Heart right ventricle (tissue), 16 donors: ENCODE measurements at places on chromosomes 11 and 22. TPM values are rescaled to one million over a fixed set of nuclear protein-coding genes. Genes with fewer than 3 reads are reported as not detected.

DNA sequence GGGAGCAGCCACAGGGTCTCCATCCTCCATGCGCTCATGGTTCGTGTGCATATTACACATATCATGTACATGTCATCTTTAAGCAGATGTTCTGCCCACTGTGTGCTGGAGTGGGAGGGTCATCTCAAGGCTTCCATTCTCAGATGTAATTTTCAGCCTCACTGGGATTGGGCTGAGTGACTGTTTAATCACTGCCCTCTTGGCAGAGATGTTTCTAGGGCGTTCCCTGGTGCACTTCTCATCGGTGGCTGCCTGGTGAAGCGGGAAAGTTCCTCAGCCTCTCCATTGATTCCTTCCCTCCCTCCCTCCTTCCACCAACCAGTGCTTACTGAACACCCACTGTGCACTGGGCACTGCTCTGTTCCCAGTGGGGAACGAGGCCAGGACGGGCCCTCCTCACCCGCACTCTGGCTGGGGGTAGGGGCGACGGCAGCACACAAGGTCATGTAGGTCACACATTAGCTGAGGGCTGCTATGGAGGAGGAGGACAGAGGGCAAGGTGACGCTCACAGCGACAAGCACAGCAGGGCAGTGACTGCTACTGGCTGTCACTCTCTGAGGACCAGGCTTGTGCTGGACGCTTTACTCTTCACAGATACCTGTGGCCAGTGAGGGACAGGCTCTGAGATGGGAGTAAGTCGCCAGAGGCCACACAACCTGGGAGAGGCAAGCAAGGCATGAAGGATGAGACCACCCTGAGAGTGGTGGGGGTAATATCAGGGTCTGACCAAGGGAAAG is 22.9 kb downstream of the GNAZ start:
- DNase-seq = no peak

DNA sequence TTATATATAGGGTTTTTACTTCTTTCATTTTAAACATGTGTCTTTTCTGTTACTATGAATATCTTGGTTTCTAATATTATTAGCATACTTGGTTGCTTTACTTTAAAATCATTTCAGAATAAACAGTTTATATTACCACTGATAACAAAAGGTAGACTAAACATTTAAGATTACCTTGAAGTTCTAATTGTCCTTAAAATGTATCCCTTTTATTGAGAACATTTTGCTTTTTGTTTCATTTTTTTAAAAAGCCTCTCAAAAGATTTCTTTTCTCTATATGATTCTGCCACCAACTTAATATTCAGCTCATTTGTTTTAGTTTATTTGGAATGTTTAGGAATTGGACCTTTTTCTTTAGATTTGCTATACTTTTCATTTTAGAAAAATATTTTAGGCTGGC is 39.6 kb downstream of the MED15 start:
- no peak for DNase-seq

GRCh38 chr11:133239575-133239974 is 292.7 kb downstream of the OPCML start:
- DNase-seq = no peak

- DNase-seq = no peak
Measured at GRCh38 chr22:50139843-50140415, 30.6 kb upstream of the PANX2 start.

GRCh38 chr11:118028626-118029025 is 42.4 kb downstream of the IL10RA start:
- no peak for DNase-seq

GRCh38 chr11:606245-606644 is 9.5 kb downstream of the IRF7 start:
- DNase-seq = peak; percentile 78

DNA sequence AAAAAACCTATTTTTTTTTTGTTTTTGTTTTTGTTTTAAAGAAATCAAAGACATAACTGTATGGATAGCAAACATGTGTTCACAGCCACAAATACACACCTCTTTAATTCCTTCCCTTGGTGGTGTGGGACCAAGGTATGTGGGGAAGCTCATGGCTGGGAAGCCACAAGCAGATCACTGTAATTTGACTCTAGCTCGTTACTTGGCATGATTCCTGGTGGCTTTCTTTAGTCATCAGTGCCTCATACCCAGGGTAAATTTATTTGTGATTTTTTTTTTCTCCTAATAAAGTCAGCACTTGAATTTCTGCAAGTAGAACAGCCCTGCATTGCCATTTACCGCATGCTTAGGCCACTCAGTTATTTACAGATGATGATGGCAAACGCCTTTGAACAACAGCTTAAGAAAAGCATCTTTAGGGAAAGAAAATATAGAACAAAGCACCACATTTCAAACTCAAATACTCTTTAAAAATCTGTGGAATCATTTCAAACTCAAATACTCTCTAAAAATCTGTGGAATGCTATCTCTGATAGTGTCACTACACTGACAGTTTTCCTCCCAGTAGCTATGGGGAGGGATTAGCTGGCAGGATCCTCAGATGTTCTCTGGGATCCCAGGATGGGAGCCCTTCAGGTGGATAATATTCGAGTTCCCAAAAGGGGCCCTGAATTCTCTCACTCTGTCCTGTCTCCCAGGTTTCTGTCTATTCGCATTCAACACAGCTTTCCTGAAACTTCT is 687.2 kb downstream of the OPCML start:
- DNase-seq = no peak

GRCh38 chr11:78798663-78799062 is 224.0 kb upstream of the NARS2 start:
- peak; percentile 76 for DNase-seq

GRCh38 chr11:19644316-19644715 is 68.3 kb upstream of the NAV2 start:
- no peak for DNase-seq

DNA sequence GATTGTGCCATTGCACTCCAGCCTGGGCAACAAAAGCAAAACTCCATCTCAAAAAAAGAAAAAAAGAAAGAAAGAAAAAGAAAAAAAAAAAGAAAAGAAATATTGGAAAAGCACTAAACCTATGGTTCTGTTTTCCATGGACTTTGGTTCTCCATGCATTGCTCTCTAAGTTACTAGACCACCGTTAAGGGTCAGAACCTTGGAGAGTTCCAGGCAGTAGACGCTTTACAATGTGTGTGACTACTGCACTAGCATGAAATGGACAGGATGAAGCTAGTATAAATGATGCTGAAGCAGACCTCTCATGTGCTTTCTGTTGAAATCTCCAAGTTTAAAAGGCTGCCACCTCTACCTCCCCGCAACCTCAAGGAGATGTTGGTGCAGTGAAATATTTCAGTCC is 63.5 kb downstream of the SIK2 start:
- no peak for DNase-seq

- no peak for DNase-seq
Measured at GRCh38 chr22:46052331-46052771, 75.4 kb upstream of the WNT7B start.

DNA sequence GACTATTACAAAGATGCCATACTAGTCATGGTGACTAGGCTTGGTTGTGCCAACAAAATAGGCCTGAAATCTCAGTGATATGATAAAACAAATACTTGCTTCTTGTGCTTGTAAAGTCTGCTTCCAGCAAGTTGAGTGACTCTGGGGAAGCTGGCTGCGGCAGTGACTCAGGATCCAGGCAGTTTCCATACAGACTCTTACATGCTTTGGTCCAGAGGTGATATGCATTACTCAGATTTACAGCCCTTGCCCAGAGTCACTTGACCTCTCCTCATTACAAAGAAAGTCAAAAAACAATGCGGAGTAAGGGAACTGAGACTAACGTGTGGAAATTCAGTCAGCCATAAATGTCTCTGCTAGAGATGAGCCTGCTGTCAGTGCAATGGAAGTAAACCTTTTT is 387.5 kb downstream of the KCNA4 start:
- no peak for DNase-seq

DNA sequence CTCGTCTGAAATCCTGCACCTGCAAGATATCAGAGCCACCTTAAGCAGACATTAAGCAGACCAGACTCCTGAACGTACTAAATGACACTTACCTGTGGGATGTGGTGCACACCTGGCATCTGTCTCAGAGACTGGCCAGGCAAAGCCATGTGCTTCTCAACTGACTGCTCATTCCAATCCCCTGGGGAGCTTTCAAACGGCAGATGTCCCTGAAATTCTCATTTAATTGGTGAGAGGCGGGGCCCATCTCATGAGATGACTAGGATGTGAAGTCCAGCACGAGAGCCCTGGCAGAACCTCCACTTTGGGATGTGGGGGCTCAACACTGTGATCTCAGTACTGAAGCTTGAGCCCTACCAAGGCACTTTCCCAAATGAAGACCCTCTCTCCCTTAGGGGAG is 84.9 kb upstream of the HMGXB4 start:
- DNase-seq = no peak

- DNase-seq = no peak
Measured at GRCh38 chr11:7057641-7058040, 31.2 kb upstream of the RBMXL2 start.

- DNase-seq = no peak
Measured at GRCh38 chr22:47049078-47049624, 286.7 kb downstream of the TBC1D22A start.

DNA sequence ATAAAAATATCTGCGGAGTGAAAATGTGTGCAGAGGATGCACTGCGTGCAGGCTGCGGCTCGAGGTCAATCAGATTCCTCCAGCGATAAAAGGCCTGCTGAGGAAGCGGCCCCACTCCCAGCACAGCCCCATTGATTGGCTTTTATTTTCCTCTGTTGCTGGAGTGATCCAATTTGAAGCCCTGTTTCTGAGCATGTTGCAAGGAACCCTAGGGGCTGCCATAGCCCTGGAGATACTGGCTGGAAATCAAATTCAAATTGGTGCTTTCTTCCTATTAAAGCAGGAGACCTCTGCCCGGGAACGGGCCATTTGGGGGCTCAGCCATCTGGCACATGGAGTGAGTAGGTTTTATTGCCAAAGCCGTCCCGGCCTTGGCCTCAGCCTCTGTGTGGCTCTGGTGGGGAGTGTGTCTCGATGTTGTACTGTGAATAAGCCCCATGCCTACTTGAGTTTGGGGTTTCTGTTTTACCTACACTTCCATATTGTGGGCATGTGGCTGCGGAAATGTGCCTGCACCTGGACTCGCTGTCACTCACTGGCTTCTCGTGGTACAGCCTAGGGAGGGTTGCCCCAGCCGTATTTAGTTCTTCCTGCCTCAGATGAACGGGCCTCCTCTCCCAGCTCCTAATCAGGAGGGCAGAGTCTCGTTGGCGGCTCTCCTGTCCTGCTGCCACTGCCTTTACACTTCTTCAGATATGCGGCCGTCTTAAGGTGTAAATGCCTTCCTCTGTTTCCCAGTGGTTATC is 25.6 kb downstream of the PARVB start:
- no peak for DNase-seq

DNA sequence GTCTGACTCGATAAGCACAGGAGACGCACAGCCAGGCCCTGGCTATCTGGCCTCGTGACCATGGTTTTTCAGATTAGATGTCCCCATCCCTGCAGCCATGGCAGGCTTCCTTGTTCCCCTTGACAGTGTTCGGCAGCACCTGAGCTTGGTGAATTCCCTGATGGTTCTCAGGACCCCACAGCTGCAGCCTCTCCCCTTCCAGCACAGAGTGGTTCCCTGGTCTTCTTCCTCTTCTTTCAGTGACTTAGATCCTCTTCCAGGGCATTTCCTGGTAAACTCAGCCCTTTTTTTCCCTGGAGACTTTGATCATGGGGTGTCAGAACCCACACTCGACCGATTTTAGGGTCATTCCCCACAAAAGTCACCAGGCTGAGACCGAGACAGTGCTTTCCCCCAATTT is 14.5 kb downstream of the GLB1L3 start:
- DNase-seq = no peak

GRCh38 chr11:45468267-45468856 is 182.2 kb upstream of the SYT13 start:
- no peak for DNase-seq

GRCh38 chr11:19437760-19438159 is 197.0 kb upstream of the E2F8 start:
- no peak for DNase-seq

GRCh38 chr22:24875862-24876506 is 70.0 kb downstream of the SGSM1 start:
- DNase-seq = no peak

DNA sequence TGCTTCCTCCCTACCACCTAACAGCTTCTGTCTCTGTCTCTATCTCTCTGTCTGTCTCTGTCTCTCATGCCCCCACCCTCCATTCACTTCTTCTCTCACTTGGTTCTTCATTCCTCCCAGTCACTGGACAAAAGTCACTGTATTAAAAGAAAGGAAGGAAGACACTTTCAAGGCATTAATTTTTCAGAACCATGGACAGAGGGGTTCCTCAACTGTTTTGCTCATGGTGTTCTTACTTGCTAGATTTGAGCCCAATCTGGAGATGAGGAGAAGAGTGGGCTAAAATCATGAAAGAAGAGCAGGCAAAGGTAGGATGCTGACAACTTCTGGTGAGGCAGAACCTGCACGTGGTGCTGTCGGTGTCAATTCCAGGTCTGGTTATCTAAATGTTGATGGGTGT is 116.7 kb upstream of the LARGE1 start:
- DNase-seq = no peak

- peak; percentile 43 for DNase-seq
Measured at GRCh38 chr11:14905104-14906033, 13.3 kb upstream of the CYP2R1 start.

DNA sequence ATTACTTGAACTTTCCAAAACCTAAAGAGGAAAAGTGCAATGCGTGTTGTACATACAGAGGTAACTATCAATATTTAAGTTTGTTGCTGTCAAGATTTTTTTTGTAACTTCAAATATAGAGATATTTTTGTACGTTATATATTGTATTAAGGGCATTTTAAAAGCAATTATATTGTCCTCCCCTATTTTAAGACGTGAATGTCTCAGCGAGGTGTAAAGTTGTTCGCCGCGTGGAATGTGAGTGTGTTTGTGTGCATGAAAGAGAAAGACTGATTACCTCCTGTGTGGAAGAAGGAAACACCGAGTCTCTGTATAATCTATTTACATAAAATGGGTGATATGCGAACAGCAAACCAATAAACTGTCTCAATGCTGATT is 2.1 kb downstream of the ADM start:
- DNase-seq = no peak

- DNase-seq = no peak
Measured at GRCh38 chr11:19374151-19374569, 133.4 kb upstream of the E2F8 start.

DNA sequence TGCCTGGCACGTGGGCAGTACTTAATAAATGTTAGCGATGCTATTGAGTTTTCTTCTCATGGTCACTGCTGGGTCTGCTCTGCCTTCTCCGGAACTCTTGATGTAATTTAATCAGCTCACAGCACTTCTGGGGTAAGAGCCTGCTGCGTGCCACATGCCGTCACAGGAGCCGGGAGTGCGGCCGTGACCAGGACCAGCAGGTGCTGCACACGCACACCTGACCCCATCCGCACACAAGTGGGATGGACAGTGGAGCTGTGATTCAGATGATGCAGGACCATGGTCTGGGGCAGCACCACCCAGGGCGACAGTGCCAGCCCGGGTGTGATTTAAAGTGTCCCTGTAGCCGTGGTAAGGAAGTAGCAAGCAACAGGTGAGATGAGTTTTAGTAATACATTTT is 61.2 kb downstream of the TBC1D22A start:
- DNase-seq = no peak

- DNase-seq = no peak
Measured at GRCh38 chr11:84144531-84144930, 858.4 kb upstream of the CCDC90B start.

- DNase-seq = no peak
Measured at GRCh38 chr22:39663751-39664150, 93.2 kb downstream of the CACNA1I start.

Gene ACCS
- 32.7 TPM for polyA plus RNA-seq

Gene ARRB1
- 8.1 TPM for polyA plus RNA-seq

Gene INSC
- polyA plus RNA-seq = 0.59 TPM

Gene IRF7
- polyA plus RNA-seq = 48.4 TPM

Gene CSF2RB
- polyA plus RNA-seq = 1.5 TPM

Gene LSP1
- 21.3 TPM for polyA plus RNA-seq

Gene TRIM51
- polyA plus RNA-seq = not detected

Gene GTSE1
- polyA plus RNA-seq = 0.33 TPM

Gene KRTAP5-9
- polyA plus RNA-seq = not detected

Gene CD6
- 0.07 TPM for polyA plus RNA-seq
